ENCODE measurements at places on chromosomes 6 and 20.

DNA sequence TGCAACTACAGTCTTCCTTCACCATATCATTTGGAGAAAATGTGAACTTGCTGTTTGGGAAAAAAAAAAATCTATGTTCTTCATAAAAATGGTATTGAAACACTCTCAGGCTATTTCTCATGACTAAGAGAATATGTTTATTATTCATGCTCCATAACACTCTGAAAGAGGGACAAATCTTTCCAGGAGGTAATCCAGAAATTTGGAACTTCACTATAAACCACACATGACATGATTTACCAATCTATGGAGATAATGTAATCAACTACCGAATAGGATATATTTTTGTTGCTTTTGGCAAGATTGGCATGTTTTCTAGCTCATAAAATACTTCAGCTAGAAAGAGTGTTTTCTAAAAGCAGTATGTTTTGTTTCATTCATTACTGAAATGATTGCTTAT is 56.3 kb downstream of the THEMIS start:
- DNase-seq = no peak

- DNase-seq = no peak
Measured at GRCh38 chr6:22569281-22570184, at the start of gene HDGFL1. Gene HDGFL1, plus strand, starts transcription at chr6:22569566. Its CDS starts 10 bp downstream, at chr6:22569576.

GRCh38 chr6:31289788-31290187 is 17.9 kb upstream of the HLA-C start:
- no peak for DNase-seq

DNA sequence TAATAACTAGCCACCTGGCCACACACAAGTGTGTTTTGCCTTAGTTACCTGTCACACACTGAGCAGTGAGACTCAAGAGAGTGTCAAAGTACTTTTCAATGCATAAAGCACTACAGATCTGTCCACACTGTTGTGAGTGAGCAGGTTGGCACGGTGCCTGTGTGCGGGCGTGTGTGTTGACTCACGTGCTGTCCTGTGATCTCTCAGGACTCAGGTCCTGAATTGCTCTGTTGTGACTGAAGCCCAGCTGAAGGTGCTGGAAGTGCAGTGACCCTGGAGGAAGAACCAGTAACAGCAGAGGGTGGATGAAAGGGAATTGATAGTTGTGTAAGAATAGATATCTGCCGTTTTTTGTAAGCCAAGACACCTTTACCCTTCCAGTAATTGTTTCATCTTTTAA is 18.3 kb downstream of the SLC16A10 start:
- peak; percentile 97 for DNase-seq

GRCh38 chr6:151523034-151523433 is 29.2 kb downstream of the CCDC170 start:
- DNase-seq = no peak

DNA sequence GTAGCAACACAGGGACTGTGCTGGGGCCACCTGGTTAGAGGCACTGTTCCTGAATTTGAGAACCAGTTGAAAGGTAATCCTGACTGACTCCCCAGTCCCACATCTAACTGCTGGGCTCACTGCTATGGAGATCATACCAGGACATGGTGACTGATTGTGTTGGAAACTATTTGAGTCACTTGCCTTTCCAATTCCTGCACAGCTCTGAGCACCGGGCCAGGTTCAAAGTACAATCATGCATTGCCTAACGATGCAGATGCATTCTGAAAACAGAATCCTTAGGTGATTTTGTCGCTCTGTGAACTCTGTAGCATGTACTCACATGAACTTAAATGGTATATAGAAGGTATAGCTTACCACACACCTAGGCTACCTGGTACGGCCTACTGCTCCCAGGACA is 215.3 kb downstream of the BMP7 start:
- peak; percentile 46 for DNase-seq
